Stimulated activated CD8-positive, alpha-beta memory T cell treated with anti-CD3 and anti-CD28 coated beads, Interleukin-2, amount 100 ng/mL, for 1 hour (primary cell): ENCODE measurements at places on chromosomes 1 and 21.

GRCh38 chr1:181405584-181405983, 77.7 kb upstream of the CACNA1E start:
- DNase-seq: no peak

GRCh38 chr1:205355075-205355453, 1.7 kb downstream of the KLHDC8A start:
- DNase-seq: no peak

GRCh38 chr1:155513300-155513916, 49.2 kb downstream of the ASH1L start:
- DNase-seq: no peak

DNA sequence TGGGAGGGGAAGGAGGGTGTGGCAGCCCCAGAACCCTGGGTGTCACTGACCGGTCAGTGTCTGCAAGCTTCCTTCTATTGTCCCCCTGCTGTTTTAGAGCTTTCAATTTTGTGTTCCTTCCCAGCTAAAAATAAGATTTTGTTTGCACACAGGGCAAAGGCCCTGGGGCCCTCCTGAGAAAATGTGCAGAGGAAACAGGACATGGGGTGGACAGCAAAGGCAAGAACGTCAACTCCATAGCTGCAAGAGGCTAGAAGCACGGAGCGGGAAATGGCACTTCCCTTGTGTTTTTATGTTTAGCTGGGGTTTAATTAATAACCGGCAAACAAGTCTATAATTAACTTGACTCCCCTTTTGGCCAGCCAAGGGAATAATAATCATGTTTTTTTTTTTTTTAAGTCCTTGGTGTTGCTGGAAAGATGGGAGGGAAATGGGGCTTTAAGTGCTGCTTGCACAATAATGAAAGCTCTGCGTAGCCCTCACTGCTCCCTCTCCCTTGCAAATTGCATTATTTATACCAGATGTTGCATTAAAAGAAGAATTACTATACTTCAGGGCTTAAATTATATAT, 261.4 kb upstream of the USP24 start:
- no peak for DNase-seq

- DNase-seq: no peak
These were observed 21.3 kb downstream of the FAM20B start for GRCh38 chr1:179046808-179047635.

DNA sequence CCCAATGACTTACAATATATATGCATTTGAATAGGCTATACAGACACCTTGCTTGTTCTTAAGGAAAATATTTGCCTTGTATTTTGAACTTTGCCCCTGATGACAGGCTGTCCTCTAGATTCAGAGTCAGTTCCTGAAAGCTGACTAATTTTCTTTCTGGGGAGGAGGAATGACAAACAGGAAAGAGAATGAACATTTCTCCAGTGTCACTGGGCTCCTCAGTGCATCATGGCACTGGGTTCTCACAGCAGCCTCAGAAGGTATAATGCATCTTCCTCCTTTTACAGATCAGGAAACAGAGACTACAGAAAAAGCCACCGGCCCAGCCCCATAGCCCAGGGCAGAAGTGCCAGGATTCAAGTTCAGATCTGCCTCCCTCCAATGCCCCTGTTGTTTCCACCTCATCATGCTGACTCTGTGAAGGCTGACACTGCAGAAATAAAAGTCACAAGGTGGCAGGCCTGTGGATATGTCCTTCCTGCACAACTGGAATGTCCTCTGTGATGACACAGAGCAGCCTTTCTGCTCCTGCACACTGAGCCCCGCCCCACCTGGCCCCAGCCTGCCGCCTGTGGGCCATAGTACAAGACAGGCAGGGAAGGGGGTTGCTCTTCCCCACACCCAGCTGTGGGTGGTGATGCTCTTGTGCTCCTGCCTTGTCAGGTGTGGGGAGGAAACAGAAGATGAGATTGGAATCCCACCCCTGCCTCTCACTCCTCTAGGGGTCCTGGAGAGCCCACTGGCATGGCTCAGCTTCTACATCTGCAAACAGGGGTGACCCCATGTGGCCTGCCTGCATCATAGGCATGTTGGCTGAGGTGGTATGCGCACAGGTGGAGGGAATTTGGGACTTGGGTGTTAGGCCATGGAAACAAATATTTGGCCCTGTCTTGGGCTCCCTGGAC, 6.4 kb downstream of the TTC22 start:
- DNase-seq: no peak

DNA sequence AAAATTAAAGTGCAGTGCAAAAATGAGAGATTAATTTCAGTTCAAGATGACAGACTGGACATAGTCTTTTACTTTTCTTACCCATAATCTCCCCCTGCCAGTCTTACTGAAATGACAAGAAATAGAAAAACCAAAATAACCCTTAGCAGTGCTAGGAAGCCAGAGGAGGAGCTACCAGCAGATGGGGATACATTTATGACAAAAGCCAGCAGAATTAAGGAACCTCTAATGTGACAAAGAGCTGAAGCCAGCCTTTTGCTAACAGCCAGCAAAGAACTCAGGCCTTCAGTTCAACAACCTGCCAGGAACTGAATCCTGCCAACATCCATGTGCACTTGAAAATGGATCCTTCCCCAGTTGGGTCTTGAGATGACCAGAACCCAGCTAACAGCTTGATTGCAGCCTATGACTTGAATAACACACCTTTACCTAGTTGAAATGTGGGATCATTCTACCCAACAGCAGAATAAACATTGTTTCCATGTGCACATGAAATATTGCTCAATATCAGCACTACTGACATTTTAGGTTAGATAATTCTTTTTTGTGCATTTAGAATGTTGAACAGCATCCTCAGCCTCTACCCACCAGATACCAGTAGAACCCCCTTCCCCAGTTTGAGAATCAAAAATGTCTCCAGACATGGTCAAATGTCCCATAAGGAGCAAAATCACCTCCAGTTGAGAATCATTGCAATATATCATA, 7.9 kb upstream of the TRAF5 start:
- no peak for DNase-seq

- no peak for DNase-seq
These were observed 131.0 kb downstream of the TGFBR3 start for GRCh38 chr1:91754816-91755580.

DNA sequence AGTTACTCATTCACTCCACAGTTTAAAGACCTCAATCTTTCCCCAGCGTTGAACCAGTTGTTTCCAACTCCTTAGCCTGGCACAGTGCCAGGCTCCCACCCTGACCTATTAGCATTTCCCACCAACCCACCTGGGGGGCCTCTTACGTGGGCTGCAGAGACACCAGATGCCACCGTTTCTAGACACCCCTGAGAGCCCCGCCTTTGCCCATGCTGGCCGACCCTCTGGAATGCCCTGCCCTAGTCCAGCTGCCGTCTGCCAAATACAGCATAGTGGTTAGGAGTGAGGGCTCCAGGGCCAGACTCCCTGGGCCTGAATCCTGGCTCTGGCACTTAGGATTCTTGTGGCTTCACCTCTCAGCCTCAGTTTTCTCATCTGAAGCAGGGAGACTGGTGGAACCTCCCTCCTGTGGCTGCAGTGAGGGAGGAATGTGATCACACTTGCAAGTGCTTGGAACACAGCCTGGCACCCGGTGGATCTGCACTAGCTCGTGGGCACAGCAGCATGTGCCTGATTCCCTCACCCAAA, 65.2 kb downstream of the TMCO4 start:
- DNase-seq: no peak

GRCh38 chr1:234309598-234310459, 63.4 kb upstream of the COA6 start:
- DNase-seq: peak; percentile 50

GRCh38 chr1:43387976-43388599, 1.5 kb downstream of the MED8 start:
- DNase-seq: no peak

- DNase-seq: no peak
These were observed 325.8 kb upstream of the PBX1 start for GRCh38 chr1:164233149-164233548.

DNA sequence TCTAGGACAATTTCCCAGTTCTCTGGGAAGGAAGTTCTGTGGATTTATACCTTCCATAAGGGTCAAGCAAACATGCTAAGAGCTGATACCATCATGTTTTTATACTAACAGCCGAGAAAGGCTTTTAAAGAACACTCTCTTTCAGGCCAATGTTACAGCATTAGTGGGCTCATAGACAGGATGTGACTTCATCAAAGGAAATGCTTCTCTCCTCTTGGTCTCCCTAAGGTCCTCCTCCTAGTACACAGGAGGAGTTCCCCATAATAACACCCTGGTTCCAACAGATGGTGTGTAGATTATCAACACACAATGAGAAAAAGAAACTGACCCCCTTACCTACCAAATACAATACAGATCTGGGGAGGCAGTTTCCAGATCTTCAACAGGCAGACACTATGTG, 26.7 kb upstream of the GLIS1 start:
- DNase-seq: no peak

DNA sequence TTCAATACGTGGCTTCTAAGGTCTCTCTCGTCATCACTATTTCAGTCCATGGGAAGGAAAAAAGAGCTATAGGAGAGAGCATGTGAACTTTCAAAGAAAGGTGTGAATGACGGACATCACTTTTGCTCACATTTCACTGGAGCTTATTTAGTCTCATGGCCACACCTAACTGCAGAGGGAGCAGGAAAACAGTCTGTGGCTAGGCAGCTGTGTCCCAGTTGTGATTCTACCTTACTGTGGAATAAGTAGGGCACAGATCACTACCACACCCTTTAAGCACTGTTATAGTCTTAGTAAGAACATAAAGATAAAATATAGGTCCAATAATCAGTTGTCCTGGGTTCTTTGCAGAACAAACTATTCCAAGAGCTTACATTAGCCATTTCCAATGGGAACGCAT, 192.9 kb downstream of the NRIP1 start:
- no peak for DNase-seq

DNA sequence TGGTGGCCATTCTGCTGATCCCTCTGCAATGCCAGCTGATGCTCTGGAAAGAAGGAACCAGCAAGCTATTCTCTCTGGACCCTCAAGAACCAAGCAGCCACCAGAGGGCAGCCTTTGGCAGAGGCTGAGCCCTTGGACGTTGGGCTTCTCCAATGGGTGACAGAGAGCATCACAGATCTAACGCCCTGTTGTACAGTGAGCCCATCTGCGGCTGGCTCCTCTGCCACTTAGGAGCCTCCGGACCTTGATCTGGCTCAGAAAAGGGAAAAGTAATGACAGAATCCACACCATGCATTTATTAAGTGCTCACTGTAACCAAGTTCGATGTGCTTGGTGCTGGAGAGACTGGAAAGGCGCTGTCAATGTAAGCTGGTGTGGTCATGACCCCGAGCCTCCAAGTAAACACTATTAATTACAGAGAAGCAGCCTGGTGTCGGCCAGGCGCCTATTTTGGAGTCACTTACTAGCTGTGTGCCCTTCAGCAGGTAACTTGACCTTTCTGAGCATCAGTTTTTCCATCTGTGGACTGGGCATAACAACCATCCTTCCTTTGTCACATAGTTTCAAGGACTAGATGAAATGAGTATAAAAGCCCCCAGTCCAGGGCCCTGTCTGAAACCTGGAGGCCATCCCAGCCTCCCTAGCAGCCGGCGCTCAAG, 34.9 kb downstream of the ECE1 start:
- peak; percentile 74 for DNase-seq

GRCh38 chr1:67401443-67401842, 28.8 kb downstream of the SERBP1 start:
- DNase-seq: no peak

- no peak for DNase-seq
These were observed 282.1 kb upstream of the BRINP3 start for GRCh38 chr1:190759807-190760206.

GRCh38 chr21:36707763-36708285, 8.9 kb downstream of the SIM2 start:
- DNase-seq: no peak

DNA sequence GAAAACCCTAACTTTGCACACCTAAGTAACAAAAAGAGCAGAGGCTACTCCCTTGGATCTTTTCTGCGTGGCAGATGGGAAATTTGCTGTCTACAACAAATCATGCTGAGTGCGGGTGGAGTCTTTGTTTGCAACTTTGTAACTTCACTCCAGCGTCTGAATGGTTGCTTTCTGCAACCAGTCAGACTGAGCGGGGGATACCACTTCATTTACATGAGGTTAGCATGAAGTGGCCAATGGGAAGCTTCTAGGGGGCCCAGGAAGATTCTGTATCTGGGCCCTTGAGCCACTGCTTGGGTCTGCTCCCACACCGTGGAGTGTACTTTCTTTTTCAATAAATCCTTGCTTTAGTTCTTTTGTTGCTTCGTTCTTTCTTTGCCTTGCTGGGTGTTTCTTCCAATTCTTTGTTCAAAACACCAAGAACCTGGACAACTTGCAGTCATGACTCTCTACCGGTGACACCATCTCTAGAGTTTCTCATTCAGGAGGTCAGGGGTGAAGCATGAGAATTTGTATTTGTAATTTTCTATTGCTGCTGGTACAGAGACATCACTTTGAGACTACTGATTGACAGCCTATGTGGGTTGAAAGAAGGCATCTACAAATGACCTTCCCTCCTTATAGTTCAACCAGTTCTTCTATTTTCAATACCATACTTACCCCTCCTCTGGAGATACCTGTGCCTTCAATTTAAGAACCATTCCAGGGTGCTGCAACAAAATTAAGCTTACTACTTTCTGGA, 55.8 kb upstream of the RC3H1 start:
- no peak for DNase-seq

GRCh38 chr1:44174630-44175029, 33.2 kb upstream of the KLF18 start:
- no peak for DNase-seq

DNA sequence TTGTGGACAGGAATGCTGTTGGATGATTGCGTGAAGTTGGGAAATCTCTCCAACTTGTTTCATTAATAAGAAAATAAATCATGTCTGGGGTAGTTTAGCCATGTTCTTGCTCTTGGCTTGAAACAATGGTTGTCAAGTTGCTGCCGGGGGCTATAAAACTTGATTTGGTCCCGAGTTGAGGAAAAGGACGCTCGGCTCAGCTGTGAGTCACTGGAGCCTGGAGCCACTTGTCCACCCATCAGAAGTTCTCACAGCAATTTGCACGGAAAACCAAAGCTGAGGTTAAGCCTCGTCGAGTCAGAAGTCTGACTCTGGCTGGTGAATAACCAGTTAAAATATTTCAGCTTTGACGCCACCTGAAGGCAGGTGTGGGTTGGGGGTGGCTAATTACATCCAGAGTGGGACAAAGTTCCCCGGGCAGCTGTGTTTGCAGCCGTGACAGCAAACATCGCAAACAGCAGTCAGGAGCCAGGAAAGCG, 19.7 kb upstream of the RIPK4 start:
- no peak for DNase-seq
